ENCODE measurements at places on chromosomes 11 and 22.

DNA sequence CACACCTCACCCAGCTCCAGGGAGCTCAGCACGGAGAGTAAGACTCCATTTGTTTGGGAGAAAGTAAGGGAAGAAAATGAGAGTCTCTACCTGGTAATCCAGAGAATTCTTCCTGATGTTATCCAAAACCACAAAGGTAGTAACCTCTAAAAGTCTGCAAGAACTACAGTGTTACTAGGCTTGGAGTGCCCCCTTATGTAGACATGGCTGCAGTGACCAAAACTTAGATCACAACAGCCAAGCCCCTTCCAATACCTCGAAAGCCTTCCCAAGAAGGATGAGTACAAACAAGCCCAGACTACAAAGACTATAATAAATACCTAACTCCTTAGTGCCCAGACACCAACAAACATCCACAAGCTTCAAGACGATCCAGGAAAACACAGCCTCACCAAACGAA lies 4.9 kb downstream of the UBE2L6 start:
- DNase-seq, result no peak

GRCh38 chr11:107695446-107695845 lies 16.4 kb downstream of the SLN start:
- DNase-seq, result no peak

DNA sequence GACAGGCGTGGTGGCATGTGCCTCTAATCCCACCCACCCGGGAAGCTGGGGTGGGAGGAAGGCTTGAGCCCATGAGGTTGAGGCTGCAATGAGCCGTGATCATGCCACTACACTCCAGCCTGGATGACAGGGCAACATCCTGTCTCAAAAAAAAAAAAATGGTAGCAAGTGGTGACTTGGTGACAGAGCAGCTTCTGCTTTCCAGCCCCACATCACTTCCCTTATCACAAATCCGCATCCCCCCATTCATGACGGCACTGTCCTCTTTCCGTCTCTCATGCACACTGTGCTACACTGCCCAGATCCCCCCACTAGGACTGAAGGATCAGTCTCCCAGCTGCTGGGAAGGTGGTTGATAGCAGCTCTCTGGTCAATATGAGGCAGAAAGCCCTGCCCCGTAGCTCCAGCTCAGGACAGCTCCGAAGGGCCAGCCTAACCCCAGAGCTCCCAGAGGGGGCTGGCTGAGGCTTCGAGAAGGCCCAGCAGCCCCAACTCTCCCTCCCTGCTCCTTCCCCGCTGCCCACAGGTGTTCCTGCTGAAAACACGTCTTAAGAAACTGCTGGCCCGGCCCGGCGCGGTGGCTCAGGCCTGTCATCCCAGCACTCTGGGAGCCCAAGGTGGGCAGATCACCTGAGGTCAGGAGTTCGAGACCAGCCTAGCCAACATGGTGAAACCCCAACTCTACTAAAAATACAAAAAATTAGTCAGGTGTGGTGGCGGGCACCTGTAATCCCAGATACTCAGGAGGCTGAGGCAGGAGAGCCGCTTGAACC lies 15.9 kb downstream of the PGA5 start:
- no peak for DNase-seq

GRCh38 chr11:19345519-19345847 lies 104.7 kb upstream of the E2F8 start:
- no peak for DNase-seq

DNA sequence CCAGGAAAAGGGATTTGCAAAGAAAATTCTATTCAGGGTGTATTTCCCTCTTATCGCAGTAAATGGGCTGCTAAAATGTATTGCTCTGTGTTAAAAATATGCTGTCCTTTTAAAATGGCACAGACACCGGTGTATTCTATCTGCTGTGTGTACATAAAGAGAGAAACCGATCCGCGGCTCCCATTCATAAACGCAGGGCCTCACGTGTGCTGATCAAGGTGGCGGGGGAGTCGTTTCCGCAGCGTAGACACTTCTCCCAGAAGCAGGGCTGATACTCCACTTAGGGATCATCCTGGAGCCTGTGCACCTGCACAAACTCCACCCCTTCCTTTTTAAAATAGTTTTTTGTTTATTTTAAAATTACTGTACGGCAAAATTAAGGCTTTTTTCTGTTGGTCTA lies 26.1 kb upstream of the IGSF9B start:
- no peak for DNase-seq

- DNase-seq, result no peak
These were observed 28.2 kb upstream of the CTSD start for GRCh38 chr11:1791912-1792311.

GRCh38 chr11:12219757-12220156 lies 109.4 kb downstream of the MICAL2 start:
- no peak for DNase-seq

DNA sequence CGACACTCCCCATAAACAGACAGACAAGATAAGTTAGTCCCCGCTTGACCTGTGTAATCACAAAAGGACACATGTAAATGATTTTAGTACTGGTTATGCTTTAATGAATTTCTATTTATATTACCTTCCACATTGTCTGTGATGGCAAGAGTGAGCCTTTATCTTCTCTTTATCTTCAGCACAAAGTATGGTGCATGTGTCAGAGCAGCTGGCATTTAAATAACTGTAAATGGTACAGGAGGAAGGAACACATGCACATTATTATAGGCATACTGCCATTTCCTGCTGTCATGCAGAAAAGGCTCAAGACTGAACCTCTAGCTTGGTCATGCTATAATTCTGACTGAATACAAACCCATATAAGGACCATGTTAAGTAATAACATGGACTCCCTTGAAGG lies 1342.7 kb upstream of the TENM4 start:
- no peak for DNase-seq

- DNase-seq, result no peak
These were observed 121.5 kb downstream of the CCDC34 start for GRCh38 chr11:27241311-27242122.

GRCh38 chr11:72328366-72329224 lies 84.6 kb upstream of the PHOX2A start:
- DNase-seq, result no peak

Data from C1 segment of cervical spinal cord (tissue), 14 donors.